ENCODE measurements at places on chromosomes 1 and 21. TPM values are rescaled to one million over a fixed set of nuclear protein-coding genes. Genes with fewer than 3 reads are reported as not detected.

DNA sequence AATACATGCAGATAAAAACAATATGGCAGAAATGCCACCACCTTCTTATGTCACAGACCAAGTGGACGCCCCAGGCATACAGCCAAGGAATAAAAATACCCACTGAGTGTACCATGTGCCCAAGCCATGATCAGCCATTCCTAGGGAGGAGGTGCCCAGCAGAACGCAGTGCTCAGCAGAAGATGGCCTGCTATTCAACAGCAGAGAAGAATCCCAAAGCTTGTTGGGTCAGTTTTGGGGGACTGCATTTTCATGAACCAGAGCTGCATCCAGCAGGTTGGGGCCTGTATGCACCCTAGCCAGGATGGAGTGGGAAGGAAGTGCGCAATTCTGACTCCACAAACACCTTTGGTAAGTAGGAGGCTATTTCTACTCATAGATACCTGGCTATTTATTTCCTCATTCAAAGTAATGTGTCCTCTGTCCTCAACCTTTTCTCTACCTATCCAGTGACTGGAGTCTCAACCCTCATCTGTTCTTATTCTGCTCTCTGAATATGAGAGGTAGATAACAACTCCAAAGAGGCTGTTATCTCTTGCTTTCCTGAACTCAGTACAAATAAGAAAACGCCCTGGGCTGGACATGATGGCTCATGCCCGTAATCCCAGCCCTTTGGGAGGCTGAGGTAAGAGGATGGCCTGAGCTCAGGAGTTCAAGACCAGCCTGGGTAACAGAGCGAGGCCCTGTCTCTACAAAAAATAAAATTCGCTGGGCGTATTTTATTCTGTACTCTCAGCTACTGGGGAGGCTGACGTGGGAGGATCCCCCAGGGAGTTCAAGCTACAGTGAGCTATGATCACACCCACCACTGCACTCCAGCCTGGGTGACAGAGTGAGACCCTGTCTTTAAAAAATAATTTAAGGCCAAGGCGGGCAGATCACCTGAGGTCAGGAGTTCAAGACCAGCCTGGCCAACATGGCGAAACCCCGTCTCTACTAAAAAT lies 2.5 kb upstream of the PLEKHM2 start:
- no peaks in the 10 kb centered on the region for H3K27me3 ChIP-seq
- peak overlapping the region; percentile 90 for H3K4me3 ChIP-seq
- no peak overlapping the region for H3K27ac ChIP-seq

DNA sequence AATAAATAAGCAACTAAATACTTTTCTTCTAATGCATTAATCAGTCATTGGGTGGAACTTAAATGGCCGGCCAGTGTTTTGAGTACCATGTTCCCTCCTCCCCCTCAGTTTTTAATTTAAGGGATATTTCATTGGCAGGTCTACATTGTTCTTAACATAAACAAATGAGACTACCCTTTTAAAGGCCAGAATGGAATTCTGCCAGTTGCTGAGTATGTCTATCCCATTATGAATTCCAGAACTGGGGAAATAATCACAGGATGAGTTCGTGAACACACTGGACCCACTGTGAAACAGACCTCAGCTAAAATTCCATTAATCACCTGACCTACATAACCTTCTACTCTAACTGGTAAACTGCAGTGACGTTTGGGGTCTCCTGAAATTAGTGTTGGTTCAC lies 305.5 kb upstream of the PKN2 start:
- H3K36me3 ChIP-seq, result no peaks in the 10 kb centered on the region
- H3K27me3 ChIP-seq, result no peaks in the 10 kb centered on the region
- H3K27ac ChIP-seq, result no peak overlapping the region

GRCh38 chr21:27192281-27192949 lies 225.5 kb upstream of the ADAMTS5 start:
- H3K27ac ChIP-seq, result no peak overlapping the region
- no peaks in the 10 kb centered on the region for H3K36me3 ChIP-seq
- H3K4me1 ChIP-seq, result no peaks in the 10 kb centered on the region
- no peak overlapping the region for H3K4me3 ChIP-seq
- DNase-seq, result no peak
- H3K27me3 ChIP-seq, result no peaks in the 10 kb centered on the region

DNA sequence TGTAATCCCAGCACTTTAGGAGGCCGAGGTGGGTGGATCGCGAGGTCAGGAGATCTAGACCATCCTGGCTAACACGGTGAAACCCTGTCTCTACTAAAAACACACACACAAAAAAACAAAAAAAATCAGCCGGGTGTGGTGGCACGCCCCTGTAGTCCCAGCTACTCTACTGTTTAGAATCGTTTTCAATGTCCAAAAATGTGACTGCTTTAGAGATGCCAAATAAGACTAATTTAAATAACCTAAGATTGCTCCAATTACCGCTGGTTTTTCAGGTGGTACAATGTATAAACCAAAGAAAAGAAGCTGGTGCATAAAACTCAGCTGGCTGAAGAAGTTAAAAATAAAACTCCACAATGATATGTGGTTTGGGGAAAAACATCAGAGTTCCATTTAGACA lies 132.0 kb downstream of the RERE start:
- H3K27me3 ChIP-seq, result no peaks in the 10 kb centered on the region
- no peak overlapping the region for H3K27ac ChIP-seq
- no peak for DNase-seq
- no peak overlapping the region for H3K4me3 ChIP-seq
- peaks cover 4% of the 10 kb centered on the region for H3K36me3 ChIP-seq
- peaks cover 25% of the 10 kb centered on the region for H3K4me1 ChIP-seq

DNA sequence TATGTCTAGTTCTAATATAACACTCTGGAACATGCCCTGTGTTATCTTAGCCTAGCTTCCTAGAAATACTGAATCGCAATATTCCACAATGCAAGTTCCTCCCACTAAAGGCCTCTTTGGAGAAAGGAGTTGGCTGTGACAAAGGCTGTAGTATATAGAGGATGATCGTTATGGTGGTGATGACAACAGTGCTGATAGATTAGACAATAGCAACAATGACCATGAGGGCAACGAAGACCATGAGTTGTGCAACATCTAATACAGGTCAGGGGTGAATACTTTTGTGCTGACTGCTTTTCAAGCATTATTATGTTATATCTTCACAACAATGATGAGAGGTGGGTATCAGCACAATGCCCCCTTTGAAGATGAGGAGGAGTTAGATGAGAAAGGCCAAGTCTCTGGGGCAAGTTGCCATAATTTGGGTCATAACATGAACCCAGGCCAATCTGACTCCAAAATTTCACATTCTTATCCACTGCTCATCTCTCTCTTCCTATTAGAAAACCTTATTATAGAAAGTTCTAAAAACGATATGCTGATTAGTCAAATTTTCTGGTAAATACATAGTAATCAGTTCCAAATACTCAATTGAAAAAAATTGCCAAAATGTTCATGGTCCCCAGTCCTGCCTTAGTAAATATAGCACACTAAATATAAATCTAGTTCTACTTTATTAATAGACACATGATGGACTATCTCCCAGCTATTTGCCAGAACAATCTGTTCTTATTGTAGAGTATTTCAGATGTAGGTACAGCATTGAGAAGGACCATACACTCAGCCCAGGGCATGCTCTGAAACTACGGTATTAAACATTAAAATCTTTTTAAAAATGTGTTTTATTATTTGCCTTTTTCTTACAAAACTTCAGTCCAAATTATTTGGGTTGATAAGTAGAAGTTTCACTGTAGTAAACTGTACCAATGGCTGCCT lies 37.5 kb downstream of the HIVEP3 start:
- H3K27ac ChIP-seq, result no peak overlapping the region
- peaks cover 36% of the 10 kb centered on the region for H3K4me1 ChIP-seq
- no peaks in the 10 kb centered on the region for H3K27me3 ChIP-seq
- no peak overlapping the region for H3K4me3 ChIP-seq
- no peak for DNase-seq

DNA sequence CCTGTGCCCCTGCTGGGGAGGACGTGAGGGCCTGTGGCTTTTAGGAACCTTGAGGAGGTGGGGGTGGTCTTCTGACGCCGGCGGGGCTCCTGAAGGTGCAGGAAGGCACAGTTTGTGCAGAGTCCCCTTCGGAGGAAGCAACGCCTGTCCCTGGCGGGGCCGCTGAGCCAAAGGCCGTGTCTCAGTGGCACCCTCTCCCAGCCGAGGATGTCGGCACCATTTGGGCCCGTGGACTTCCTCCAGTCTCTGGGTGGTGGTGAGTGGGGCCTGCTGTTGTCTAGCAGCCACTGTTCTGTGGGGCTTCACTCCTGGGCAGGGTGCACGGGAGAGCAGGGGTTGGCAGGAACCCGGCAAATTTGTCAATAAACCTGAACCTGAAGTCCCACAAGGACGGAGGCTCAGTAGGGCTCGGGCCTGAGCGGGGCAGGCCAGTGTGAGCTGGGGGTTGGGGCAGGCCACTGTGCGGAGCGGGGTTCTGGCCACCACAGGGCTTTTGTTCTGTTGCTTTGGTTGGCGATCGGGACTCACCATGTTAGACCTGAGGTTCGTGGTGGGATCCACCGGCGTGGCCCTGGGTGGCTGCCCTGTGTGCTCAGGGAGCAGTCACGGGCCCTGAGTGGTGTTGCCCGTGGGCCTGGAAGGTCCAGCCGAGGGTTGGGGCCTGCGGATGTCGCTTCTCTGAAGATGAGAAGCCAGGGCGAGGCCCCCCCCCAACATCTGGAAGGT lies 64.8 kb downstream of the SKI start:
- no peak for DNase-seq
- no peaks in the 10 kb centered on the region for H3K36me3 ChIP-seq
- peak overlapping the region; percentile 35 for H3K27ac ChIP-seq
- H3K4me1 ChIP-seq, result peaks cover 32% of the 10 kb centered on the region

Gene KIF14
- 22.0 TPM for total RNA-seq

Gene GRIK3
- total RNA-seq, result 2.4 TPM

Gene RGS4
- 0.84 TPM for total RNA-seq

Gene C1orf94
- not detected for total RNA-seq

Gene UBASH3A
- not detected for total RNA-seq

Gene TSTD1
- 6.7 TPM for total RNA-seq

Gene S1PR1
- total RNA-seq, result 20.9 TPM

Gene SLC30A1
- 9.5 TPM for total RNA-seq

Gene INTS7
- total RNA-seq, result 36.6 TPM

Measured in neural crest cell (in vitro differentiated cells).